ENCODE measurements at places on chromosomes 11 and 22.

GRCh38 chr11:76682684-76683083 is 12.1 kb upstream of the LRRC32 start:
- DNase-seq = no peak

DNA sequence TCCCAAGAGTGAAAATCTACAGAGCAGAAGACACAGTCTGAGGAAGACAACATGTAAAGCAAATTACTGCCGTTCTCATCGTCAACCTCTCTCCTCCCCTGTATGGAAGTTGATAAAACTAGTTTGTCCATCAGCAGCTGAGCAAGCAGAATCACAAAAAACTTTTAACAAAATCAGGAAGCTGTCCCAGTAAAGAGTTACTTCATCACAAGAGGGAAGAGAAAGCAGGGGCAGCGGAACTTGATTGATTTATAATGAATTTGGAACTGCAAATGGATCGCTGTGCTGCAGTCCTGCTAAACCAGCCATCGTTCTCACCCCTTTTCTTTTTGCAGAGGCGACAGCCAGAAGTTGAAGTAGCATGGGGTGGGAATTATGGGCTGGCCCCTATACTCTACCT is 13.7 kb upstream of the UCP3 start:
- DNase-seq = no peak

- DNase-seq = no peak
Measured at GRCh38 chr11:15159085-15159484, 44.4 kb downstream of the INSC start.

DNA sequence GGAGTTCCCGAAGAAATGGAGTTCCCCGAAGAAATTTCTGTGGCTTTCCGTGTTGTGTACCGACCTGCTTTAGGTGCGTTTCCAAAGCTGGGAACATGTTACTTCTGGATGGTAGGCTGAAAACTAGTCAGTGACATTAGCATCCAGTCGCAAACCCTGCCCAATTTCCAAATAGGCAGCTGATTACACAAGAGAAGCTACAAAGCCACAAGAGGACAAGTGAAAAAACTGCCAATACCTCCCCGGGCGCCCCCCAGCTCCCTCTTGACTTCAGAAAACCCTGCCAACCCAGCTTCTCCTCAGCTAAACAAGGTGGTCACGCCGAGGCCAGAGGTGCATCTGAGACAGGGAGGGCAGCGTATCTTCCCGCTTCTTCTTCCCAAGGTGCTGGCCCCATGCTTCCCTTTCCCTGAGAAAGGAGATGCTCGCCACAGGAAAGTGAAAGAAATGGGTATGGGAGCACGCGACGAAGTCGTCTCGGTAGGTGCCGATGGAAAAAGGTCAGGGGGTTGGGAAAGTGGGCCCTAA is 551 bp downstream of the AGBL2 start:
- no peak for DNase-seq

- no peak for DNase-seq
Measured at GRCh38 chr11:95296165-95296564, 65.2 kb upstream of the SESN3 start.

GRCh38 chr11:15673408-15673831 is 558.7 kb downstream of the INSC start:
- no peak for DNase-seq

- no peak for DNase-seq
Measured at GRCh38 chr11:131671734-131672133, 301.3 kb downstream of the NTM start.

GRCh38 chr22:27129266-27129665 is 471.9 kb downstream of the MIAT start:
- no peak for DNase-seq

DNA sequence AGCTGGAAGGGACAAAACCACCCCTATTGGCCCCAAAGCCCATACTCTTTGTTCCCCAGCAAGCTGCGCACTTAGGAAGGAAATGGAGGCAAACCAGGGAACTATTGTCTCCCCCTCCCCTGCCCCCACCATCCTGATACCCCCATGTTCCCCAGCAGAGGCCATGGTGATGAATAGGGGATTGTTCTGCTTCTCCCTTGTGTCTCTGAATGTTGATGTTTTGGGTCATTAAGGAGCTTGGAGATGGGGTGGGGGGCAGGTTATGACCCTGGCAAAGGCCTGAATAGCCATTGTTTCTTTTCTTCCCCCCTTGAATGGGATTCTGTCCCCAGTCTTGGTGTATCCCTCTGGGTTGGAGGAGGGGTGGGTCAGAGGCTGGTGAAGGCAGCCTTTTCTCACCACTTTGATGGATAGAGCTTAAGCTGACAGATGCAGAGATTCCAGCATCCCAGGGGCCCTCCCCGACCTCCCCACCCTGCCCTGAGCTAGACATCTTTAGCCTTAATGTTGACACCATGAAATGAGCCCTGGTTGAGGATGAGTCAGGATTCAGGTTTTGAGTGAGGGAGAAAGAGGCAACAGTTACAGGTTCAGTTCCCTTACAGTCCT is 8.3 kb downstream of the DTX4 start:
- no peak for DNase-seq

- DNase-seq = no peak
Measured at GRCh38 chr11:115488945-115489344, 15.3 kb downstream of the CADM1 start.

GRCh38 chr11:125175896-125176575 is 11.5 kb downstream of the PKNOX2 start:
- no peak for DNase-seq

GRCh38 chr11:117510646-117511045 is 183.0 kb downstream of the CEP164 start:
- no peak for DNase-seq

DNA sequence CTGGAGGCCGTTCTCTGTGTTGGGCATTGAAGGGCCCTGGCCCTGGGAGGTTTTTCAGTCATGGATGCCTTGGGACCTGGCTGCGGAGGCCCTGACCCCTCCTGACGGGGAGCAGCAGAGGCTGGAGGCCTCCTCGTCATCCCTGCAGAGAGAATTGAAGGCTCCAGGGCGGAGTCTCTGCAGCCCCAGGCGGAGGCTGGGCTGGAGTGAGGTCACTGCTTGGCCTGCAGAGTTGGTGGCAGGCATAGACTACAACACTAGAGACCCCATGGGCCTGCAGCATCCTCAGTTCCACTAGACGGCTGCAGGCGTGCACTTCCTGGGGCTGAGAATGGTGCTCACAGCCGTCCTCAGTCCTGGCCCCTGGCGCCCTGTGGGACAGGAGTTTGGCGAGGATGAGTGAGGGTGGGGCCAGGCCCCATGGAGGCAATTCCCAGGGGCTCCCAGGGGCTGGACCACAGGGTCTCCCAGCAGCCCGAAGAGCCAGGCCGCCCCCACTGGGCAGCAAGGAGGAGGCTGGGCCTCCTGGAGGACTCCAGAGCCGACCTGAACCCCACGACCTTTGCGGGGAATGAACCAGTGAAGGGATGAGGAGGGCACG is 1194.9 kb downstream of the BRD1 start:
- no peak for DNase-seq

DNA sequence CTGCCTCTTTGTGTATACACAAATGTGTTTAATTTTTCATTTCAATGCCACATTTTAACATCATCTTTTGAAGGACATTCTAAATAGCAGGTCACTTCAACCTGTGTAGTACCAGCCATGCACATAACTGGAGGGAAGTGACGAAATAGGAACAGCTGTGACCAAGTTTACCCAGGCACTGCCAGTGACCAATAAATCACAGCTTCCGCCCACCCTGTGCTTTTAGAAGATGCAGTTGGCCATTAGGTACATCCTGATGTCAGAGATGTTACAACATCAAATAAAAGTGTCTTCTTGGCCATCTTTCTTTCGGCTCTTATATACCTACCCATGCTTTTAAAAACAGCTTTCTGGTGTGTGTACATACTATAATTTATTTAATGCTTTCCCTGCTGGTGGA is 7.8 kb downstream of the LDLRAD3 start:
- DNase-seq = no peak

DNA sequence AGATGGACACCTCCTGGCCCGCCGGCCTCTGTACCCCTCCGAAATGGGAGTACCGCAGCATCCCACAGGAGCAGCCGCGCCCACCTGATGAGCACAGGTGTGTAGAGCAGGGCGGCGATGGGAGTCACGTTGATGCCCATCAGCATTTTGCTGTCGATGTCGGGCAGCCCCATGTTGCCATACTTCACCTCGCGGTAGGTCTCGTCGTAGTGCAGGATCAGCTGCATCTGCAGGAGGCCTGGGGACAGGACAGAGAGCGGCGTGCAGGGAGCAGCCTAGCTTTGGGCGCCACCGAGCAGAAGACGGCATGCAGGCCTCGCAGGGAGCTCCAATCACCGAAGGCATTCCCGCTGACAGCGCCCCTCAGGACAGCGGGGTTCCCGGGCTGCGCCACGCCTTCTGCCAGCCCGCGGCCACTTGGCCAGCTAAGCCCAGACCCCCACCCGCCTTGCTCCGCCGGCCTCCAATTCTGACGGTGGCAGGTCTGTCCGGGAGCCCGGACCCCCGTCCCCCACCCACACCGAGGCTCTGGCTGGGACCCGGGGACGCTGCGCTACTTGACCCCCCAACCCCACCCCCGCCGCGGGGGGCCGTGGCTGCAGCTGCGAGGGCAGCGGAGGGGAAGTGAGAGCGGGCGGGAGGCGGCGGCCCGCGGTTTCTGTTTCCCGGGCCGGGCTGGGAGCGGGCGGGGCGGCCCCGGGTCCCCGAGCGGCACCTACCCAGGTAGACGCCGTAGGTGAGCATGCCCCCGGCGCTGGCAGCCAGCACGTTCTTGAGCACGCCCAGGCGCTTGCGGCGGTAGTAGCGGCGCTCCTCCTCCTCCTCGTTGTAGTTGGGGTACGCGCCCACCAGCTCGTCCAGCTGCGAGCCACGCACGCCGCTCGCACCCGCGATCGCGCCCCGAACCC is 705 bp downstream of the UNC93B1 start:
- DNase-seq = peak; percentile 16

- DNase-seq = no peak
Measured at GRCh38 chr11:33005175-33005574, 10.5 kb upstream of the DEPDC7 start.

DNA sequence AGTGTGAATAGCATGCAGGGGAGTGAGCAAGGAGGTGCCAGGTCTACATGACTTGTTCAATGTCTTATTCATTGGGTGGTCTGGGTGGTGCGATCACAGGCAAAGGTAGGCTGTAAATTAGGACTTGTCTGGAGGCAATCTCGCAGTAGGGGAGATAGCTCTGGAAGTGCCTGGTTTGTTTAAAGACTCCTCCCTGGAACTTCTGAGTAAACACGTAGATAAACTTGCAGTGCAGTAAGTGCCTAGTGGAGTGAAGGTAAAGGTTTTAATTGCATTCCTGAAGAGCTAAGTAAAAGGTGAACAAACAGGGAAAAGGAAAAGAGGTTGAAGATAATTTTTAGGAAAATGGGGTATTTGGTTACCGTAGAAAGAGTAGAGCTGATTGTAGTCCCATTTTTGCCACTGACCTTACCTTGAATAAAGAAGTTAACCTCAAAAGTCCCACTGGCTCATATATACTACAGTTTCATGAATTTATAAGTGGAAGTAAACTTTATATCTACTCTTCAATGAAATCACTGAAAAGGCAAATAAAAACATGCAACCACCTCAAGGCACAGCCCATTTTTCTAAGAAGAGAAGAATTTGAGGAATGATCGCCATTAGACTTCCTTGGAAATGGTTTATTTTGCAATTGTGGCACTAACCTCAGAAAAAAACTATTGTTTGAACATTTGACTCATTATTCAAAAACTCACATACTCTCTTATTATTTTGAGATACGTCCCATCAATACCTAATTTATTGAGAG is 44.3 kb downstream of the AASDHPPT start:
- no peak for DNase-seq

DNA sequence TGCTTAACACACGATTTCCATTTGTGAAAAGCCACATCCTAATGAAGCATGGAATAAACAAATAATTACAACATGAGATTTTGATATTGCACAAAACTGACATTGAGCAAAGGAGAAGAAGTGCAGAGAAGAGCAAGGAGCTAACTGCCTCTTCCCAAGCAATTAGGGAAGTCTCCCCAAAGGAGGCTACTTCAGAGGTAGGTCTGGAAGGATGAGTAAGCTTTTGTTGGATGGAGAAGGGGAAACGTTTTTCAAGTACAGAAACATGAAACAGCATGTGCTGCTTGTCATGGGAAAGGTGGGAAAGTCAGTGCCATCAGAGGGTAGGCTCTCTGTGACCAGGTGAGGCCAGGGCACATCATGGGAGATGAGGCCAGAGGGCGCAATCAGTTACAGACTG is 132.2 kb upstream of the SESN3 start:
- no peak for DNase-seq

- no peak for DNase-seq
Measured at GRCh38 chr11:14393889-14394288, 34.9 kb upstream of the RRAS2 start.

- DNase-seq = no peak
Measured at GRCh38 chr11:123742031-123742723, 717 bp upstream of the ZNF202 start.
